Right hindlimb (tissue), 1 donor: ENCODE measurements at places on chromosomes 6 and 20.

- no peak for DNase-seq
Measured at GRCh38 chr6:125252891-125253290, 48.9 kb downstream of the HDDC2 start.

GRCh38 chr6:36944650-36945049, 9.9 kb upstream of the PI16 start:
- no peak for DNase-seq

DNA sequence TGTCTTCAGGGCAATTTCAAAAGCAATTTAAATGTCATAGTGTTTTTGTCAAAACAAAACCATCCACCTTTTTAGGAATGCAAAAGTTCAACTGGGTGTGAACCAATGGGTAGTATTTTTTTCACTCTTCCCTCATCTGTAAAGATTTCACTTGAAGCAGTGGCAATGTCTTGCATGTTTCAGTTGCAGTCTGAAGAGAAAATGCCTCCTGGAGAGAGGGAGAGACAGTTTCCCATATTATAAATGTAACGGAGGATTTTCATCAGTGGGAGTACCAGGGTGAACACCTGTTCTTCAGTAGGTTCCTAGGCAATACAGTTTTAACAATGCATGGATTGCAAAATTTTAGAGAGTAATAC, 3.3 kb downstream of the FOXQ1 start:
- DNase-seq: no peak

GRCh38 chr20:13068336-13068735, 59.6 kb downstream of the SPTLC3 start:
- DNase-seq: no peak

DNA sequence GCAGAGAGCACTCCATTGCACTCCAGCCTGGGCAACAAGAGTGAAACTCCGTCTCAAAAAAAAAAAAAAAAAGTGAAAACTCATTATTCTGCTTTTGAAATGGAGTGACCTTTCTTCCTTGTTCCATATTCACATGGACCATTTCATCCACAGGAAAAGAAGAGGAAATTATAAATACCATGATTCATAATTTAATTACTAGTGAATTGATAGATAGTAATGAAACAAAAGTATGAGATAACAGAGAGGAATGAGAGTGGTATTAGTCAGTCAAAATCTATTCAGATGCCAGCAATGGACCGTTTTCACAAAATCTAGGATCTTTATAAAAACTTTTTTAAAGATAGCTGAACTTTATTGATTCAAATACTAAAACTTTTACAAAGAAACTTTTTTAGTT, 443.1 kb upstream of the FLRT3 start:
- DNase-seq: no peak

DNA sequence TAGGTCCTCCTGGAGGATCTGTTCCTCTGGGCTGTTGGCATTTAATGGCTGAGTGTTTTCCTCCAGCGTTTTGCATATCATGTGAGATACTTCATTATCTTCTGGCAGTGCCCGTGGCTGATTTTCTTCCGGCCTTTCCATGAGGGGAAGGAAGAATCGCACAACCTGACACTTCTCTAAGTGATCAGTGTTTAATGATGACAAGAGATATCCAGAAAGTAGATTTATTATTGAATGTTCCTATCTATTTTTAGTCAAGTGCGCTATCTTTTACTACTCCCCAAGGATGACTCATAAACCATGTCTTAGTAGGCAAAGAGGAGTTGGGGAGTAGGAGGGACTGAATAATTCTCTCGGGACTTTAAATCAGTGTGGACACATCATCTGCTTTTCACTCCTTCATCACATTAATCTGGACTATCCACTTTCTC, 149.7 kb downstream of the PLCB4 start:
- no peak for DNase-seq

DNA sequence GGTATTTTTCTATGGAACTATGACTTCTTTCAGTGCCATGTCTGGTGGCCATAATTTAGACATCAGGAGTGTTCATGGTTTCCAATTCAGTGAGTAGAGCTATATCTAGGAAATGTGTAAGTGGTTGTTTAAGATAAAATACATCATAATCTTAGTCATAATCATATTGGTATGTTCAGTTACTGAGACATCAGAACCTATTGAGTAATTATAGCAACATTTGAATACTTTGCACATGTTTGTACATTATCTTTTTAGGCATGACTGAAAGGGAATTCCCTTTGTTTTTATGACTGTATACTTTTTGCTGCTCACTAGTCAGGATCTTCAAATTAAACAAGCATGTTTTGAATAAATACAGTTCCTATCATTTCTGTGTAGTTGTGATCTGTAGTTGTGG, 64.0 kb downstream of the STXBP5 start:
- DNase-seq: no peak

GRCh38 chr6:168057836-168058235, 21.2 kb downstream of the FRMD1 start:
- DNase-seq: no peak

GRCh38 chr6:42124223-42124836, 18.1 kb downstream of the C6orf132 start:
- no peak for DNase-seq

DNA sequence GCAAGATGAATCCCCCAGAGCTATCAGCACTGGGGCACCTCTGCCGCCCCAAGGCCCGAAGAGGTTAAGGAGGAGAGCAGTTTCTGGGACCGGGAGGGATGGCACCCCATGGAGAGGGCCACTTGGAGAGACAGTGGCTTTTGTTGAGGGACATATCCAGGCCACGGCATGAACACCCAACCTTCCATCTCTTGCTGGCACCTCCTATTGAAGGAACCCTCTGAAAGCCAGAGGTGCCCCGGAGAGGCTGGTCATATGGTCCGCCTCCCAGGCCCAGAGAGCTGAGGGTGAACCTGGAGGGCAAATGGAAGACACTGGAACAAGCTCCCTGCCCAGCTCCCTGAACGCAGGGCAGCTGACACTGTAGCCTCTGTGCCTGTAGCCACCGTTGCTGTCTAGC, 167.0 kb downstream of the NFATC2 start:
- DNase-seq: no peak

DNA sequence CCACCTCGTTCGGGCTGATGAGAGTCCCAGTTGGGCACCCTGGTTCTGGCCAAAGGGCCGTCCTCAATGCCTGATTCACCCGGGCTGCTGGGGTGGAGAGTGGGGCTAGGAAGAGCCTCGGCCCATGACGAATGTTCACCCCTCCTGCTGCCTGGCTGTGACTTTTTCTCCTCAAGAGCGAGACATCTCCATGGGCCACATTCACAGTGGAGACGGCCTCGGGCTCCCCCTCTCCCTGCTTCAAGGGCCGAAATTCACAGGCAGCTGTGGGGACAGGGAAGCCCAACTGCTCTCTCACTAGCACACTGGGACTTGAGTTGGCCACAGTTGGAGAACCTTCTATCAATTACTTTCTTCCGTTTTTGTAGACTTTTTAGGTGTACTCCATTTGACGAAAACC, 138.0 kb downstream of the SYNDIG1 start:
- no peak for DNase-seq

- DNase-seq: no peak
Measured at GRCh38 chr20:22004946-22005345, 299.5 kb downstream of the PAX1 start.

DNA sequence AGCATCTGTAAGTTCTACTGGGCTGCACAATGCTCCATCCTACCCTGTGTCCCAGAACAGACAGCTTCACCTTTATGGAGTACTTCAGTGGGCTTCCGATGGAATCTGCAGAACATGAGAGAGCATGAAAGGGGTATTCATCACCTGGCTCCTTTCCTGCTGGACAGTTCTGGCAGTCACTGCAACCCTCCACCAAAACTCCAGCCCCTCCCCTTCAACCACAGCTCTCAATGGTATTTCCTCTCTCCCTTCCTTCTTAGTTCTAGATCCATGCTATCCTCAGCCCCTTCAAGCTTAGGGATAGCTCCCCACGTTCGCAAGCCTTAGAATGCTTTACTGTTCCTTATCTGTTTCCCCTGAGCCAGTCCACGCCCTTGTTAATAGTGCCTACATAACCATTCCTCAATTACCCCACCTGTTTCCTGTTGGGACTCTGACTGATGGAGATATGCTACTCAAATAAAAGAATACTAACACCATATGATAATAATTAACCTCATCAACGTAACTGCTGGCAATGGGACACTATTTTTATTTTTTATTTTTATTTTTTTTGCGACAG, 26.8 kb downstream of the TRAM2 start:
- DNase-seq: no peak

DNA sequence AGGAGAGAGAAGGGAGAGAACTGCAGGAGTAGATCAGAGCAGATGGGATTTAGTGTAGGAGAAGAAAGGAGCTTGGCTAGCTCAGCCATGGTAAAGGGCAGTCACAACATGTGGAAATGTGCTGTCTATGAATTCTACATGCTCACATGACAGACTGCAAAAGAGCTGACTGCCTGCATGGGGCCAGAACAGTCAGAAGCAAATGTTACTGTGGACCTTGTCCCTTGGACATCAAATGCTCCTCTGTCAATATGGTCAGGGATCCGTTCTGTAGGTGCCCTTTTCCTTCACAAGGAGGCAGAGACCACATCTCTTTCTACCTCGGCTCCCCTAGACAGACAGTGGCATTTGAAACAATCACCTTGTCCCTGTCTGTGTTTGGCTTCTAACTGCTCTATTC, 46.6 kb upstream of the HIVEP1 start:
- DNase-seq: no peak

DNA sequence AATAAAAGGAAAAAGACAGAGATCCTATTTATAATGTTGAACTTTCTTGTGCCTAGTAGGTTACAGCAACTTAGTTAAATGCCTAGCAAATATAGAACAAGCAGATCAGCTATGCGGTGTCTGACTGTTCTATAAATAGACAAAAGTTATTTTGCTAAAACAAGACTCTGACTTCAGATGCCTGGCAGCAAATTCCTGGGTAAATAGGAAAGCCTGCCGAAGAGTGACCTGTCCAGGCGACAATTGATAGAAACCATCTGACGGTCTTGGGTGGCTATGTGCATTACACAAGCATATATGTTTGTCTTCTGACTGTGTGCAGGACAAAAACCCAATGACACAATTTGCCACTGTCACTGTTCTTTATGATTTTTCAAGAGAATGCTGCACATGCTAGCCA, 38.0 kb upstream of the PDE10A start:
- no peak for DNase-seq

- DNase-seq: no peak
Measured at GRCh38 chr6:21189759-21190158, 403.8 kb upstream of the SOX4 start.

- DNase-seq: peak; percentile 83
Measured at GRCh38 chr6:158654498-158654897, 4.6 kb downstream of the SYTL3 start.

DNA sequence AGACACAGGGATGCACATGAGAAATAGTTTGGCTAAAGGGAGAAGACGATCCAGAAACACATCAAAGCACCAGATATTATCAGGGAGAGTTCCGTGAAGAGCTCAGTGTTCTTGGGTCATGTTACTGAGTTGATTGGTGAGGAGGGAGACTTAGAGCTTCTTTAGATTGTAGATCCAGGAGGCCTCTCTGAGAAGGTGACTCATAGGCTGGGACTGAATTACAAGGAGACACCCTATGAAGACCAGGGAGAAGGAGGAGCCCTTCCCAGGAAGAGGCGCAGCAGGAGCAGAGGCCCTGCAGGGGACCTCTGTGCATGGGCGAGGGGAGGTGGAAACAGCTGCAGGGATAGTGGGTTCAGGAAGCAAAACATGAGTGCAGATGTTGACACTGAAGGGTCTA, 196.5 kb downstream of the SLC24A3 start:
- no peak for DNase-seq

GRCh38 chr6:21306546-21306945, 287.0 kb upstream of the SOX4 start:
- no peak for DNase-seq

GRCh38 chr6:27138406-27138805, 109.1 kb upstream of the PRSS16 start:
- no peak for DNase-seq

GRCh38 chr20:10640897-10641296, 32.9 kb downstream of the JAG1 start:
- no peak for DNase-seq

DNA sequence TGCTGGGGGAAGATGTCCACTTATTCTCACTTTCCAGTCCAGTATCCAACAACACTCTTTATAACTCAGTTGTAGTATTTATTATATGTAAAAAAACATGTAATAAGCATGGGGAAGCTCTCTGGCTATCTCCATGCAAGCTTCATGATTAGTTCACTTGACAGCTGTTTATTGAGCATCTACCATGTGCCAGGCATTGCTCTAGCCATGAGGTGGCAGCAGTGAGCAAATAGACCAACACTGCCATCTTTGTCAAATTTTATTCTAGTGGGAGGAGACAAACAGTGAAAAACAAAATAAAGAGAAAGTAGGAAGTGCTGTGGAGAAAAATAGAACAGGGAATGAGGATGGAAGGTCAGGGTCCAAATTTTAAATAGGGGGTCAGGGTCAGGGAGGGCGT, 131.8 kb downstream of the CFAP61 start:
- no peak for DNase-seq

GRCh38 chr6:106154326-106154725, 68.2 kb downstream of the PRDM1 start:
- no peak for DNase-seq

- DNase-seq: no peak
Measured at GRCh38 chr20:37598100-37598543, 70.4 kb upstream of the BLCAP start.

DNA sequence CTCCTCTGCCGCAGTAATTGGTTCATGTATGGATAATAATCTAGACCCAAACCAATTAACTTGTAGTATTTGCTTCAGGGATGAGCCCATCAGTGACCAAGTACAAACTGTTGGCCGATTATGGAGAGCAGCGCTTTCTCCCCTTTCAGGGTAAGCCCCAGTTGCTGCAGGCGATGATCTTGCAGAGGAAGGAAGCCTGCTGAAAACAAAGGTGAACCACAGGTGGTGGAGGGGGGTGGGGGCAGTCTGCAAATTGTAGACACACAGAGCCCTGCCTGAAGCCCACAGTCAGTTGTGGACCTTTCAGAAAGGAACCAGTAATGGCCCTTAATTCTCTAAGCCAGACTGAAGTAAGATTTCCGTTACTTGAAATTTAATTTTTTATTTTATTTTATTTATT, 167.9 kb upstream of the JARID2 start:
- no peak for DNase-seq

DNA sequence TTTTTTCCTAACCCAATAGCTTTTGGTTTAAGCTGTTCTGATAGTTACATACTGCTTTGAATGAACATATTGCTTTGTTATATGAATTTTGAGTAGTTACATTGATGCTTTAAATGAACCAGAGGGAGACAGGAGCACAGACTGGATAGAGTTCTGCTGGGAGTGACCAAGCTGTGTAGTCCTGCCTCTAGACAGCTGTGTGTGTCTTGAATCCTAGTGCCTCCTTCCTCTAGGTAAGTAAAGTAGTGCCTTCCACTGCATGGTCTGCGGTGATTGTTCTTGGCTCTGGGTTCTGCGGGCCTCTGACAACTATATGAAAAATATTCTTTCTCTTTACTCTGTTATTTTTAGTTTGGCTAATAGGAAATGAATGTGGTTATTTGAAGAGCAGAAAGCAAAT, 46.0 kb upstream of the ADGRG6 start:
- DNase-seq: no peak
